Activated CD4-positive, alpha-beta T cell treated with anti-CD3 and anti-CD28 coated beads for 4 hours (primary cell): ENCODE measurements at places on chromosomes 7 and 10.

DNA sequence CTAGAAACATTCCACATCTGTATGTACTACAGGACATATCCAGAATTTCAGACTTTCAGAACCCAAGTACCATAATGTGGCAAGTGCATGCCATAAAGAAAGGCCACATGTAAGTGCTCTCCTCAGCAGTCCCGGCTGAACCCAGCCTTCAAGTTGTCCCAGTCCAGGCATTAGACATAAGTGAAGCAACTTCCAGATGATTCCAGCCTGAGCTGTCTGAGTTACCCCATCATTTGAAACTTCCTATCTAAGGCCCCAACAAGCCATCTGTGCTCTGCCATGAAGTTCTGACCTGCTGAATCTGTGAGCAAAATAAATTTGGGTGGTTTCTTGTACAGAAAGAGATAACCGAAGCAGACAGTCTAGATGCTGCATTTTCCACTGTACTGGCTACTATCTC lies 218.8 kb downstream of the IPMK start:
- no peak for DNase-seq

DNA sequence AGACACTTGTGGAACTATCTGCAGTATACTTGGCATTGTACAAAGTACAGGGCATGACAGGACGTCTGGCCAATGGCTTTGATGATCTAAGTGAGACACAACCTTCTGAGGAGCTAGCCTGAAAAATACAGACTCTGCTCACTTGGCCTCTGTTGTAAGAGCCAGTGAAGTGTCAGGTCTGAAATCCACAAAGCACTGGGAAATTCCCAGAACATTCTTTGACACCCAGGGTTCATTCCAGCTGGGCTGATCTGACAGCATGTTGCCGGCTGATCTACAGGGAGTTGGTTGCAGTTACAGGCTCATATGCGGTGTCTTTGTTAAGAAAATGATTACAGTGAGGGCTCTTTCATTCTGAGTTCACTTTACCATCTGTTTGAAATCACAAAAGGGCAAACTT lies 354.6 kb downstream of the PHF14 start:
- DNase-seq = no peak

DNA sequence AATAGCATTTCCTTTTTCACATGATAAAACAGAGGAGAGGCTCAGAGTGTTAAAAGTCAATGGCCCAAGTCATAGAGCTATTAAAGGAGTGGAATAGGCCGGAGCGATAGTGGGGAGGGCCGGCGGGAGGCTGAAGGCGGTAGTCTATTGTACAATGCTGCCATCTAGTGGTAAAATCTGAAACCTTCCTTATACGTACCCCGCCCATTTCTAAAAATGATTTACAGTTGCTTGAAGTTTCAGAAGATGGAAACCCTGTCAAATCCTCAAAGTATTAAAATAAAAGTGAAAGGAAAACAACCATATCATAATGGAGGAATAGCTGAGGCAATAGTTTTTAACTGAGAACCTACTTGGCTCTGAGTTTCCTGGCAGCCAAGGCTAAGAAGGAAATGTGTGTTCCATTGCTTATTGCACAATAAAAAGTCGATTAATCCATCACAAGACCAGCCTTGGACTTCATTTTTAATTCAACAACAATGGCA lies 209.1 kb downstream of the CCSER2 start:
- DNase-seq = peak; percentile 28

DNA sequence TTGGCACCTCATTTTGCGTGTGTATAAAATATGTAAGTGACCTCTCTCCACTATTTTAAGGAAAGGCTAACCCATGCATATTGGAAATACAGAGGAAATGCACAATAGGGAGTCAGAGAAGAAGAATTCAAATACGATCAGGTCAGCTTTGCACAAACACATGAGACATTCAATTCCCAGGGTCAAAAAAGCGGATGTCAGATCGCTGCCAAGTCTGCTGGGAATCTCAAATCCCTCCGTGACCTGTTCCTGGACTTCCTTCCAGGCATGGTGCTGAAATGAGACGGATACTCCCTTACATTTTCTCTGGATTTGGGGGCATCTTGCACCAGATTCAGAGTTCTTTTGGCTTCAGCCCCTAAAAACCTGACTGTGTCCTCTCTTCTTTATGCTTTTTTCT lies 91.9 kb upstream of the PRKCQ start:
- no peak for DNase-seq

DNA sequence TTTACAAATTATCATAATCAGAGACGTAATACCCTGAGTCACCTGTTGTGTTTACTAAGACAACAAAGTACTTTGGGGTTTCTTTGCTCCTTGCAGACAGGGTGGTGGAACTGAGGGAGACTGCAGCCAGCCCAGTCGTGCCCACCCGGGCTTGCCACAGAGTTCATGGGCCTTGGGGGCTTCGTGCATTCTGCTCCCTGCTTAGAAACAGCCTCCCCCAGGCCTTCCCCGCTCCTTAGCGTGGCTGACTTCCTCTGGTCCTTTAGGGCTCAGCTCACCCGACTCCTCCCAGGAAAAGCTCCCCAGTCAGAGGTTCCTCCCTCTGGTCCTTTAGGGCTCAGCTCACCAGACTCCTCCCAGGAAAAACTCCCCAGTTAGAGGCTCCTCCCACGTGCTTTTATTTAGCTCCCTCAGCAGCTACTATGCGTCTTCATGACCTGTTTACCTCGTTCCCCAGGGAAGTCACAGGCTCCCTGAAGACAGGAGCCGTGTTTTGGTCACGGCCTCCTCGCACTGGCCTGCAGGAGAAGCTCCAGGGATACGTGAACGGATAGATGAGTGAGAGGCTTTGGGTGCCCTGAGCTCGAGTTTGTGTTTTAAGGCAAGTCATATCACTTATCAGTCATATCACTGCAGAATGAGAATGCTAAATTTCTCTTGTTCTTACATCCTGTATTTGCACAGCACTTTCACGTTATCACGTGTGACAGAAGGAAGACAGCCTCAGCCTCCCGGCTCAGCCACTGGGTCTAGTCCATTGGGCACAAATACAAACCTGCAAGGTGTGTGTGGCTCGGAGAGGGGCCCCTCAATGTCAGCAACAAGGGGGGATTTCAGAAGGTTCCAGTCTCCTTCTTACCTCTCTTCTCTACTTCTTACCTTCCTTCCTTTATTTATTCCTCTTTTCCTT lies 52.7 kb upstream of the VIPR2 start:
- peak; percentile 12 for DNase-seq

DNA sequence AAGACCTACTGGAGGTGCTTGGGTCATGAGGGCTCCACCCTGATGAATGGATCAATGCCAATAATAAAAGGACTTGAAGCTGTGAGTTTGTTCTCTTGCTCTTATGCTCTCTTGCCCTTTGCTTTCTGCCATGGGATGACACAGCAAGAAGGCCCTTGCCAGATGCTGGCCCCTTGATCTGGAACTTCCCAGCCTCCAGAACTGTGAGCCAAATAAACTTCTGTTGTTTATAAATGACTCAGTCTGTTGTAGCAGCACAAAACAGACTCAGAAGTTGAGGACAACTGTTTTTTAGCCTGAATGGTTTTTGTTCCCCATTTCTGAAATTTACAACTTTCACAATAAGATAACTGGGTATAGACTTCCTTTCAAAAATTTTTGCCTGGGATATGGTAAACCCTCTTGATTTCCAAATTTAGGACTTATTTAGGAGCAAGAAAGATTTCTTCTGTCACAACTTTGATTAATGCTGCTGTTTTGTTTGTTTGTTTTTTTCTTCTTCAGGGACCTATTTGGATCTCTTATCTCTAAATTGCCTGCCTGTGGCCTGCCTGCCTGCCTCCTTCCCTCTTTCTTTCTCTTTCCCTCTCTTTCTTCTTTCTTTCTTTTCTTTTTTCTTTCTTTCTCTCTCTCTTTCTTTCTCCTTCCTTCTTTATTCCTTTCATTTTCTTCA lies 12.1 kb downstream of the ENTPD1 start:
- DNase-seq = no peak

- no peak for DNase-seq
Observed at GRCh38 chr7:149877890-149878522, 4.2 kb downstream of the ATP6V0E2 start.

DNA sequence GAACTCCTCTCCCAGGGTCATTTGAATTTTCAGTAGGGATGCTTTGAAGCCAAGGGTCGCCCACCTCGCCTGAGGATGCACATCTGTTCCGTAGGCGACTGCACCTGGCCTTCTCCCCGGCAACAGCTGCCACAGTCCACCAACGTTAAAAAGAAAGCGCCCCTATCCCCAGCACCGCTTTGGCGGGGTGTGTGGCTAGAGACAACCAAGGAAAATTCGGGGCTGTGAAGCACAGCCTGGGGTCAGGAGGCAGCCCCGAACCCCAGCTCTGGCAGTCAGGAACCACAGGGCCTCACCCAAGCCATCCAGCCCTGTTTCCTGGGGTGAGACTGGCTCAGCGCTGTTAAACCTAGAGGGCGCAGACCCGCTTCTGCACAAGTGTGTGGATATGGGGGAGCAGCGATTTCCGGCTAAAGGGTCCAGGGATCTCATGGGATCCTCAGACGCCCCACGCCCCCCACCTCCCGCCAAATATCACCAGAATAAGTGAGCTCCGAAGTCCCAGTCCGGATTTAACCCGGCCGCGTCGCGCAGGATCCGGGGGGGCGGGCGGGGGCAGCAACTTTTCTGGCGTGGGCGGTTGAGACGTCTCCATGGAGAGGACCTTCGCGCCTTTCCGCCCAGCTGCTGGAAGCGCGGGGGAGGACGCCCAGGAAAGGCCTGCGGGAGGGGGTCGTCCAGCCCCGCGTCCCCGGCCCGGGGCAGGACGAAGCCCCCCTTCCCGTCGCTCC lies 822 bp downstream of the ZC3HAV1L start:
- peak; percentile 48 for DNase-seq

- DNase-seq = no peak
Observed at GRCh38 chr7:22138106-22138505, 192.4 kb upstream of the CDCA7L start.

- DNase-seq = no peak
Observed at GRCh38 chr7:128427289-128427891, 17.6 kb upstream of the IMPDH1 start.

- no peak for DNase-seq
Observed at GRCh38 chr10:89156161-89156835, 50.8 kb downstream of the CH25H start.

DNA sequence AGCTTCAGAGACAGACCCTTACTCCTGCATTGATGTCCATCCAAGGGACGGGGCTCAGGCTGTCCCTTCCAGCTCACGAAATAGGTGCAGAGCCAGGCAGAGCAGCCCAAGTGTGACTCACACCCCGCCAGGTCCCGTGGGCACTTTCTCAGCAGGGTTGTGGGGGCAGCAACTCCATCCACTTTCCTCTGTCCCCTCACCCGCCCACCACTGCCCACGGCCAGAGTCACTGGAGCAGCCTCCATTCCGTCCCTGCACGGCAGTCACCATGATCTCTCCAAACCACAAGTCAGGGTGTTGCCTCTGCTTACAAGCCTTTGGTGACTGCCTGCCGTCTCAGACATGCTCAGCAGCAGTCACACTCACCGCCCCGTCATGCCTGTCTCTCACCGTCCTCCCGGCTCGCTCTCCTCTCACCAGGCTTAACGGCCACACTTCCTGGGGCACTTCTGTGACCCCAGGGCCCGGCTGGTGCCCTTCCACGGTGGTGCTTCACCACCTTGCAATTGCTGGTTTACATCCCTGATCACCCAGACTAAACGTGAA lies 39.3 kb downstream of the CALML3 start:
- peak; percentile 46 for DNase-seq

DNA sequence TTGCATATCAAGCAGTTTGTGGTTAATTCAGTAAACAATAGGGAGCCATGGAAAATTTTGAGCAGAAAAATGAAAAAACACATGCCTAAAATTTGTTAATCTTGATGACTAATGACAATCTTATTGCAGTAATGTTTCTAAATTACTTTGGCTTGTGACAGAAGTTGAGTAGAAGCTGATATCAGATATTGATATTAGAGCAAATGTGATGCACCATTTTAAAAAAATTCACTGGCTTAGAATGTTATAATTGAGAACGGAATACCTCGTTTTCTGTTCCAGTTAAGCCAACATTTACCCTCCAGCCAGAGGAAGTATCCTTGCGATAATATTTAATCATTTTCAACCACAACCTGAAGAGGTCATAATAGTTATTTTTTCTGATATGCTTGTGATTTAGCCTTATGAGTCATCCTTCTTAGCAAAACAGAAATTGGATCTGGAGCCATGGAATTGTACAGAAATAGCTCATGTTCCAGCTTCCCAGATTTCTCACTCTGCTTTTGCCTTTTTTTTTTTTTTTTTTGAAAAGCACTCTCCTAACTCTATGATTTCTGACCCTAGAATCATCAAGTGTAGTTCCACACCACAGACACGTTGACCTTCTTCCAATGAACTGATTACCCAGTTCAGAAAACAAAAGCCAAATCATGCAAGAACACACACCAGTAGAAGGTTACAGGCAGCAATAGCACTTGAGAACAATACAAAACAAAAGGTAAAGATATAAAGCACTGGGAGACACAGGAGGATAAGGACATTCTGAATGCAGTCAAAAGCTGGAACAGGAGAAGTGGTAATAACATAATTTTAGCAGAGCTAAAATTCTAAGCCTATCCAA lies 96.8 kb upstream of the PHYHIPL start:
- DNase-seq = no peak

- DNase-seq = no peak
Observed at GRCh38 chr10:1290071-1290471, 233.9 kb downstream of the WDR37 start.

DNA sequence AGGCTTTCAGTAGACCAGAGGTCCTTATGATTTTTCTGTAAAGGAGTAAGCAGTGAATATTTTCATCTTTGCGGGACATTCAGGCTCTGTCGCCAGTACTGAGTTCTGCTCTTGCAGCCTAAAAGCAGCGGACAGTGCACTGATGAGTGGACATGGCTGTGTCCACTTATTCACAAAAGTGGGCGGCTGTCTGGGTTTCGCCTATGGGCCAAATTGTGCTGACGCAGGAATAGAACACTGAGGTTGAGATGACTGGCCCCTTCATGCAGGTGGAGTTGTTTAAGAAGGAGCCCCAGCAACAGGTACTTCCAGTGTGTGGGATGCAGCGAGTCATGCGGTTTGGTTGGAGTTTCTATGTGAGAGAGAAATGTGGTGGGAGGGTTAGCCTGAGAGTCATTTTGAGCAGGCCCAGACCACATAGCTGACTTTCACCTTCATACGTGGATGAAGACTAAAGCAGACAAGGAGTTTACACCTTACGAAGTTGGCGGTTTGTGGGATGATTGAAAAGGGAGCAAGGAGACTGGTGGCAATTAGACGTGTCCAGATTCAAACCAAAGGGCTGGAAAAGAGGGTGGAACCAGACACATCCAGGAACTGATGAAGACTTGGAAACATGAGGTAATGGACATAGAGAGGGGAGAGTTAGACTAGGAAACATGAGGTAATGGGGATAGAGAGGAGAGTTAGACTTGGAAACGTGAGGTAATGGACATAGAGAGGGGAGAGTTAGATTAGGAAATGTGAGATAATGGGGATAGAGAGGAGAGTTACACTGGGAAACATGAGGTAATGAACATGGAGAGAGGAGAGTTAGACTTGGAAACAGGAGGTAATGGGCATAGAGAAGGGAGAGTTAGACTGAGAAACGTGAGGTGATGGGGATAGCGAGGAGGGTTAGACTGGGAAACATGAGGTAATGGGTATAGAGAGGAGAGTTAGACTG lies 38.2 kb downstream of the WDR37 start:
- peak; percentile 9 for DNase-seq

GRCh38 chr10:60009276-60009675 lies 102.9 kb upstream of the CCDC6 start:
- DNase-seq = no peak
